ENCODE measurements at places on chromosomes 6 and 20.

DNA sequence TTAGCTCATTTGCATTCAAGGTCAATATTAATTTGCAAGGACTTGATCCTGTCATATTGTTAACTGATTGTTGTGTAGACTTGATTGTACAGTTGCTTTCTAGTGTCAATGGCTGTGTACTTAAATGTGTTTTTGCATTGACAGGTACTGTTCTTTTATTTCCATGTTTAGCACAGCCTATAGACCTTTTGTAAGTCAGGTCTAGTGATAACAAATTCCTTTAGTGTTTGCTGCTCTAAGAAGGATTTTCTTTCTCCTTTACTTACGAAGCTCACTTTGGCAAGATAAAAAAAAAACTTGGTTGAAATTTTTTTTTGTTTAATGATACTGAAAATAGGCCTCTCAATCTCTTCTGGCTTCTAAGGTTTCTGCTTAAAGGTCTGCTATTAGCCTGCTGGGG lies 942.3 kb downstream of the QKI start:
- no peak overlapping the region for H3K4me3 ChIP-seq
- no peak for DNase-seq
- H3K27me3 ChIP-seq, result no peaks in the 10 kb centered on the region
- H3K36me3 ChIP-seq, result no peaks in the 10 kb centered on the region
- no peak overlapping the region for H3K27ac ChIP-seq

DNA sequence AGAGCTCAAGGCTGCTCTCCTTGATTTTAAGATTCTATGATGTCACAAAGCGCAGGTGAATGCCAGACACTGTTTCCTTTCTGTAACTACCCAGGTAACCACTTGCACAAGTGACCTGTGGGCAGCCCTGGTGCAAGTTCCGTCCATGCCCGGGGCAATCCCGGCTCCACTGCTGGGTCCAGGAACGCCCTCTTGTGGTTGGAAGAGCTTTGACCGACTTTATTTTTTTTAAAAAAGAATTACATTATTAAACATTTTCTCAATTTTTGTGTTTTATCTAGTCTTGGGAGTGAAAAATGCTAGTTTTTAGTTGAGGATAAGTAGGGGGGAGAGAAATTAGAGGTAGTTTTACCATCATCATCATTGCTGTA lies 695.2 kb downstream of the QKI start:
- H3K27me3 ChIP-seq, result no peaks in the 10 kb centered on the region
- peak overlapping the region; percentile 51 for H3K27ac ChIP-seq
- DNase-seq, result no peak
- no peaks in the 10 kb centered on the region for H3K36me3 ChIP-seq
- H3K4me1 ChIP-seq, result peaks cover 8% of the 10 kb centered on the region

DNA sequence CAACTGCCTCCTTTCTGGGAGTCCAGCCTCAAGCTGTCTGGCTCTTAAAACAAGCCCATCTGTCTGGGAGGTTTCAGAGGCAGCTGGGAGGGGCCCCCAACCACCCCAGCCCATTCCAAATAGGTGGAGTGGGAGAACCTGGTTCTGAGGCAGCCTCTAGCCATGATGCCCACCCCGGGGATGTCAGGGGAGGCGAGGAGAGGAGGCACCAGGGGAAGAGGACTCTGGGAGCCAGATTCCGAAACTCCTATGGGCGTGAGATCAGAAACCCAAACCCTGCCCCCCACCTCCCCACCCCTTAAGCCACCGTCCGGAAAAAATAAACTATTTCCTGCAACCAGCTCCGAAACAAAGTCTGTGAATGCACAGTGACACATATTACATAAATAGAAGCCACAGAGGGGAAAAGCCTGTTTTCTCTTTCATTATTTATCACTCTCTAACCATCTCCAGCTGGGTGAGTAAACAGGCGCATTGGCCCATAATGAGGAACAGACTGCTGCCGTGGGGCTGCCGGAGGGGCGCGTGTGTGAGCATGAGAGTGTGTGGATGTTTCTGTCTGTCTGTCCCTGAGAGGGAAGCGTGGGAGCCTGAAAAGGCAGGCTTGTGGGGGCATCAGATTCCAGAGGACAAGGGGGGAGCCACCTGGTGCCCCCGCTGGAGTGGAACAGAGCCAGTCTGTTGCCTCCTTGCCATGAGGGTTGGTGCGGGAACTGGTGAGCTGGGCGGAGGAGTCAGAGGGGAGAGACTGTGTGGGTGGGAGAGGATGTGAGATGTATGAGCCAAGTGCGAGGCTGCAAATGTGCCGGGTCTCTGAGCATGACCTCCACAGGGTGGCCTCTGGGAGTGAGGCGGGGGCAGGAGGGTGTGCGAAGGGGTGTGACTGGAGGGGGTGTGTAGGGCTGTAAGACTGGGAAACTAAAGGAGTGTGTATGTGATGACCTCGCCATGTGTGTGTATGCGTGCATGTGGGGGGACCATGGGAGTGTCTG lies 14.3 kb upstream of the FOXP4 start:
- H3K27ac ChIP-seq, result no peak overlapping the region
- peaks cover 22% of the 10 kb centered on the region for H3K4me1 ChIP-seq
- H3K36me3 ChIP-seq, result no peaks in the 10 kb centered on the region
- DNase-seq, result no peak
- peaks cover 10% of the 10 kb centered on the region for H3K27me3 ChIP-seq

- no peak overlapping the region for H3K4me3 ChIP-seq
- H3K27me3 ChIP-seq, result no peaks in the 10 kb centered on the region
Measured at GRCh38 chr6:158783167-158783450, 36.1 kb downstream of the EZR start.

DNA sequence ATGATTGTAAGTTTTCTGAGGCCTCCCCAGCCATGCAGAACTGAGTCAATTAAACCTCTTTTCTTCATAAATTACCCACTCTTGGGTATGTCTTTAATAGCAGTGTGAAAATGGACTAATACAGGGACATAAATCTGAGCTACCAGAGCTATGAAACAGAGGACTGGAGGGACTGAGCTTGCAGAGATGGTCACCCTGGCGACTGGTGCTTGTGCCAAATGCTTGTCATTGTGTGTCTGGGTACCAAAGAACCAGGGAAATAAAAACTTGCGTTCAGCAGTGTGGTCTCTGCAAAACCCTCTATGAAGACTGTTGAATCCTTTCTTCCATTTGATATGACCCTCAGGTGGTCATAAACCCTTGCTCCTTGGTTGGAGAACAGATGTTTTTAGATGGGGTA lies 105.1 kb upstream of the PRL start:
- no peaks in the 10 kb centered on the region for H3K36me3 ChIP-seq
- no peak for DNase-seq
- no peaks in the 10 kb centered on the region for H3K4me1 ChIP-seq
- no peak overlapping the region for H3K27ac ChIP-seq

DNA sequence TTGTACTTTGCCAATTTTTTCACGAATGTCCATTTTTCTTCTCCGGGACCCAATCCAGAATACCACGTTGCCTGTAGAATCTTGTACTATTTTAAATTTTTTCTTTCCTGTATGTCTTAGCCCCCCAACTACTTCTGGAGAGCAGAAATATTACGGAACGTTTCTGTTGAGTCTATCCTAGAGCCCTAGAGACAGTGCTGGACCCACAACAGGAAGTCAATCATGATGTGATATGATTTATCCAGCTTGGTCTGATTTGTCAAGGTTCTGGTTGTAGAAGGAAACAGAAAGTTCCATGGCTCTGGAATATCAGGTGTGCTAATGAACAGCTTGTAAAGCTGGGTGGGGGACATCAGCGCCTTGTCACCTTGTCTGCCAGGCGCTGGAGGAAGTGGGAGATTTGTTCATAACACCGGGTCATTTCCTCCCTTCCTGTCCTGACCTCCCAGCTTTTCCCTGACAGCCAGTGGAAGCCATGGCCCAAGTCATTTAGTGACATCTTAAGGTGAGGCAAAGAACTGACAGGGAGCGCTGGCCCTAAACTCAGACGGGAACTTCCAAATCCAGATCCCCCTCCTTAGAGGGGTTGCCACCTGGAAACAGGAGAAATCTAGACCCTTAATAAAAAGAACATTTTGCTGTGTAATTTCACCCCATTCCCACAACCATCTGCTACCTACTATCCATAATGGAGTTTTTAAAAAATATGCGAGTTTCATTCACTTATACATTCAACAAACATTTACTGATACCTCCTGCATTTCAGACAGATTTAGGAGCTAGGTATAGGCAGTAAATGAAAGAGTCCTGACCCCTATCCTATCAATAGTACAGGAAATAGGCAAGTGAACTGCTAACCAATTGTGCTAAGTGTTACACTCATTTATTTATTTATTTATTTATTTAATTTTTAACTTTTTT lies 130.5 kb downstream of the ZFP64 start:
- H3K36me3 ChIP-seq, result no peaks in the 10 kb centered on the region
- DNase-seq, result no peak
- H3K4me3 ChIP-seq, result no peak overlapping the region

DNA sequence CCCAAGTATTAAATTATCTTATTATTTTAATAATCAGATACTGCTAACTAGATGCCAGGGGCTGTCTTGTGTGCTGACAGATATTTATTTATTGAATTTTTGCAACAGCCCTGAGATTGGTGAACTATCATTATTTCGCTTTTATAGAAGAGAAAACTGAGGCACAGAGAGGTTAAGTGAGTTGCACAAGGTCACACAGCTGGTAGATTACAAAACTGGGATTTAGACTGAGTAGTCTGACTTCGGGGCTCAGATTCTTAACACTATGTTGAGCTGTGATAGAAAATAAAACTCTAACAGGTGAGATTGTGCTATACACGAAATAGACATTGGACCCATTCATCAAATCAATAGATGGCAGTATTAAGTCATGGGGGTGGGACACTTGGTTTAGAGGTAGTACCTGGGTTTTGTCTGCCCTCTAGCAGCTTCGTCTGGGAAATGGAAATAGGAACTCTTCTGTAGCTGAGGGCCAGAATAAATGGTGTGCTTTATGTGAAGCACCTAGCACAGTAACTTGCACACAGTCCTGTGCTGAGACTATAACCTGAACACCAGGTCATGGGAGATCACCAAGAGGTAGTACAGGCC lies 113.4 kb downstream of the B3GAT2 start:
- H3K4me1 ChIP-seq, result no peaks in the 10 kb centered on the region
- no peak overlapping the region for H3K4me3 ChIP-seq
- H3K27me3 ChIP-seq, result no peaks in the 10 kb centered on the region
- H3K27ac ChIP-seq, result no peak overlapping the region

GRCh38 chr6:25122001-25122400 lies 157.2 kb upstream of the CARMIL1 start:
- peaks cover 13% of the 10 kb centered on the region for H3K4me1 ChIP-seq
- no peaks in the 10 kb centered on the region for H3K27me3 ChIP-seq
- no peak overlapping the region for H3K4me3 ChIP-seq
- no peak for DNase-seq
- H3K36me3 ChIP-seq, result peaks cover 14% of the 10 kb centered on the region

- H3K27ac ChIP-seq, result no peak overlapping the region
- no peak for DNase-seq
- peaks cover 72% of the 10 kb centered on the region for H3K36me3 ChIP-seq
- H3K4me1 ChIP-seq, result no peaks in the 10 kb centered on the region
- H3K27me3 ChIP-seq, result no peaks in the 10 kb centered on the region
- H3K4me3 ChIP-seq, result no peak overlapping the region
Measured at GRCh38 chr20:62327726-62328495, 25.1 kb downstream of the ADRM1 start.
